ENCODE measurements at places on chromosomes 6 and 20. TPM values are rescaled to one million over a fixed set of nuclear protein-coding genes. Genes with fewer than 3 reads are reported as not detected.
A peak's percentile ranks its signal among the peaks of the same experiment; 100 is the strongest.

DNA sequence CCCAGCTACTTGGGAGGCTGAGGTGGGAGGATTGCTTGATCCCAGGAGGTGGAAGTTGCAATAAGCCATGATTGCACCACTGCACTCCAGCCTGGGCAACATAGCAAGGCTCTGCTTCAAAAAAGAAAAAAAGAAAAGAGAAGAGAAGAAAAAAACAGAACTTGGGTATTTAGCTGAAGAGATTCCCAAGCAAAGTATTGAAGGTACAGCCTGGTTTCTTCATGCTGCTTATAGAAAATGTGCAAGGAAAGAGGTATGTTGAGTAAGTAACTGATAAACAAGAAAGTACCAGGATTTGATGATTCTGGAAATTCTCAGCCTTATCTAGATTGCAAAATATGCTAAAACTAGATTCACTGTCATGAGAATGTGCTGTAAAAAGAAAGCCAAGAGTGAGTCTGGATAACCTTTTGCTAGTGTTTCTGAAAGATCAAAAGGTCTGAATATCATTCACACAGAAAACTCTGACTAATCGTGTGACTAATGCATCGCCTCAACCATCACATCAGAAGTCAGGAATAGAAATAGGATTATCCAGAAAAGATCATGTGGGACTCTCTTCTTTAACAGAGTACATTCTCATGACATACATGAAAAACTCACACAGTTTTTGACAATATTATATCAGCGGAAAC, 32.4 kb upstream of the NOP56 start:
- no peak for DNase-seq

REM1 gene
- polyA plus RNA-seq = 7.1 TPM

ESR1 gene
- polyA plus RNA-seq = not detected

- no peak for DNase-seq
Measured at GRCh38 chr6:5208057-5208456, 52.7 kb downstream of the LYRM4 start.

GRCh38 chr6:2164481-2164880, 80.9 kb downstream of the GMDS start:
- DNase-seq = no peak

- peak; percentile 93 for DNase-seq
Measured at GRCh38 chr20:37384683-37385174, 38.8 kb downstream of the SRC start.

DNA sequence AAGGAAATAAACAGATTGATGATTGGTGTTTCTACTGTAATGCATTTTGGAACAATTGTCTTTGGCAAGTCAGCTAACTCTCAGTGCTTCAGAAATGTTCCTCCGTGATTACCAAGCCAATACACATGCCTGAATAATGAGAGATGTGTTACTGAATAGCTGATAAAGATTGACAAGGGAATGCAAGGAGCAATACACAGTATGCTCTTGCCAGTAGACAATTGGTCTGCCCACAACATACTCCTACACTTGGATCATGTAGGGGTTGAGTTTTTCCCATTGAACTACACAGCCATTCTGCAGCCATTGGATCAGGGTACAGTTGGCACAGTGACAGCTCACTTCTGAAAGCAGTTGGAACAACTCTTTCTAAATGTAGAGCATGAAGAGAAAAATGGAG, 5.6 kb upstream of the GJB7 start:
- no peak for DNase-seq

GRCh38 chr20:14446446-14446845, 109.0 kb upstream of the FLRT3 start:
- DNase-seq = no peak

EPB41L2 gene
- 1.4 TPM for polyA plus RNA-seq

DNA sequence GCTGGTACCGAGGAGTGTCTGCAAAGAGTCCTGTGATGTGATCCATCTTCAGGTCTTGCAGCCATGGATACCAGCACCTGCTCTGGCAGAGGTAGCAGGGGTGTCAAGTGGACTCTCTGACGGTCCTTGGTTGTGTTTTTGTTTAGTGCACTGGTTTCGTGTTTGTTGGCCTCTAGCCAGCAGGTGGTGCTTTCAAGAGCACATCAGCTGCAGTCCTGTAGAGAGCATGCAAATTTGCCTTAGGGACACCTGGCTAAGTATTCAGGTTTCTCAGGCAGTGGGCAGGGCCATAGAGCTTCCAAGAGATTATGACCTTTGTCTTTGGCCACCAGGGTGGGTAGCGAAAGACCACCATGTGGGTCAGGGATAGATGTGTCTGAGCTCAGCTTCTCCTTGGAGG, 14.5 kb upstream of the RGS17 start:
- DNase-seq = no peak

DNA sequence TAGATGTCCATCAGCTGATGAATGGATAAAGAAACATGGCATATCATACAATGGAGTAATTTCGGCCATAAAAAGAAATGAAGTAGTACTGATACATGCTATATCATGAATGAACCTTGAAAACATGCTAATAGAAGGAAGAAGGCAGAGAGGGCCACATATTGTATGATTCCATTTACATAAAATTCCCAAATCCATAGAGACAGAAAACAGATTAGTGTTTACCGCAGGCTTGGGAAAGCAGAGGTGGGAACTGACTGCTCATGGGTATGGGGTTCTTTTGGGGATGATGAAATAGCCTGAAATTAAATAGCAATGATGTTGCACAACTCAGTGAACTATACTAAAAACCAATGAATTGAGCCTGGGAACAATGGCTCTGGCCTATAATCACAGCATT, 58.3 kb downstream of the SERAC1 start:
- DNase-seq = no peak

DNA sequence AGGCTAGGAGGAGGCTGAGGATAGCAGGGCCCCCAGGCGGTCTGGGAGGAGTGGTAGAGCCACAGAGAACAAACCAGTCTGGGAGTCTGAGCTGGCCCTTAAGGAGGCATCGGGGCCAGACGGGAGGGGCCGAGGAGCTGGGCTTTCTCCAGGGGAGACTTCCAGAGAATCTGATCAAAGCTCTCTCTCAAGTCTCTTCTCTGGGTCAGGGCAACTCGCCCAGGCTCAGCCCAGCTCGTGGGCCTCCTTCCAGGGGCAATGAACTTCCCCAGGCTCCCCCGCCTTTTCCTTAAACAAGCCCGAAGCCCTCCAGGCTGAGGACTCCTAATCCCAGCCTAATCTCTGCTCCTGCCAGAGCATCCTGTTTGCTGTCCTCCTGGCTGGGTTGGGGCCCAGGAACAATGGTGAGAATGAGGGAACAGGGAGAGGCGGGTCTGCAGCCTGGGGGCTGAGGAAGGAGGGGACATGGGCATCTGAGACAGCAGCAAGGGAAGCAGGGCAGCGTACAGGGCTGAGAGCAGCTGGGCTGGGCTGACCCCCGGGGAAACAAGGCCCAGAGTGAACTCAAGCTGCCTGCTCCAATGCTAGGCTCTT, 173.6 kb downstream of the ANKRD60 start:
- DNase-seq = no peak

DNA sequence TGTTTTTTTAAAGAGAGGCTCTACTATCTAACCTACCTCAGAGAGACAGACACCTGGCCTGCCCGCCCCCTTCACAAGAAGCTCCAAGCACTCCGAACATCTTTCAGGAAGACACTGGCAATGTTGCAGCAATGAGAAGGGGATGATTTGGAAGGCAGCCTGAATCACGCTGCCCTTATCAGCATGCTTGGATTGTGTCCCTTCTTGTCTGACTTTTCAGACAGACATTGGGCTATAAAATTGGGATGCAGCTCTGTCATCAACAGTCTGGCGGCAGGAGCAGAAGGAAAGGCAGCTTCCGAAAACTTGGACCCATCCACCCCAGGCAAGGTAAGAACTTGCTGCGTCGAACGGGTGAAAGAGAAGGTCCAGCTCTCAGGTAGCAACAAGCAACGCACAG, 56.0 kb downstream of the CDK5RAP1 start:
- no peak for DNase-seq

CTAGE9 gene
- not detected for polyA plus RNA-seq

DNA sequence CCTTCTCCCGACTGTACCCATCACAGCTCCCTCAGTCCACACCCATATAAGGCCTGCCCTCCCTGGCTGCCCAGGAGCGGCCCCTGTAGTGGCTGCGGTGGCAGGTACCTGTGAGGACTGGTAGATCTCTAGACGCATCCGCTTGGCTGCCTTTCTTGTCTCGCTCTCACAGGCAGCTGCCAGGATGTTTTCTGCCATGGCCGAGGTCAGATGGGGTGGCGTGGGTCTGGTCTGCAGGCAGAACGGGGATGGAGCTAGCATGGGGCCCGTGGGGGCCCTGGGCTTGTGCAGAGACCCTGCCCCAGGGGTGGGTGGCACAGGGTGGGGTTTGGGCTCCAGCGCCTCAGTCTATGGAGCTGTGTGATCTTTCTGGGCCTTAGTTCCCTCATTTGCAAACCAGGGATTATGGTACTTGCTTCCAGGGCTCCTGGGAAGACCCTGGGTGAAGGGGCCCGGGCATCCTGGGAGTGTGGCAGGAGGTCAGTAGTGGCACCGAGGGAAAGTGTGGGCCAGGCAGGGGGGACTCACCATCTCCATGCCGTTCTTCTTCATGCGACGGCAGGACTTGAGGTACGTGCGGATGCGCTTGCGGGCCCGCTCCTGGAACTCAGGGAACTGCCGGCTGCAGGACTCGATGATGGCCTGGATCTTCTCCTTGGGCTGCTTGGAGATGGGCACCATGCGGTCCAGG, 94.8 kb downstream of the ASXL1 start:
- no peak for DNase-seq

DNA sequence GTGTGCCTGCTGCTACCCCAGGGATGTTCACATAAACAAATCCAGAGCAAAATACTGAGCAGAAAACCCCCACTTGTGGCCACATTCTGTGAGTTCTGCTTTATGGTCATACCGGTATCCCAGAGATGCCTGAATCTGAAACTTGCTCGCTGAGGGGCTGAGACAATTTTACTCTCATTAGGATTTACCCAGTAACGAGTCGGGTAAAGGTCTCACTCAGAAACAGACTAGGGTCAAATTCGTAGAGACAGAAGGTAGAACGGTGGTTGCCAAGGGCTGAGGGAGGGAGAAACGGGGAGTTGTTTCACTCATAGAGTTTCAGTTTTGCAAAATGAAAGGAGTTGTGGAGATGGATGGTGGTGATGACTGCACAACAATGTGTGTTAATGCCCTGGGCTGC, 45.4 kb upstream of the NKX2-2 start:
- DNase-seq = no peak

- no peak for DNase-seq
Measured at GRCh38 chr20:5662769-5663168, 87.4 kb upstream of the SHLD1 start.

GRCh38 chr6:54613596-54613995, 233.0 kb upstream of the FAM83B start:
- DNase-seq = no peak

- DNase-seq = no peak
Measured at GRCh38 chr6:139473731-139474130, 99.3 kb upstream of the CITED2 start.

GRCh38 chr6:133916650-133917151, 27.8 kb downstream of the TCF21 start:
- peak; percentile 60 for DNase-seq

C4B gene
- 10.9 TPM for polyA plus RNA-seq

DNA sequence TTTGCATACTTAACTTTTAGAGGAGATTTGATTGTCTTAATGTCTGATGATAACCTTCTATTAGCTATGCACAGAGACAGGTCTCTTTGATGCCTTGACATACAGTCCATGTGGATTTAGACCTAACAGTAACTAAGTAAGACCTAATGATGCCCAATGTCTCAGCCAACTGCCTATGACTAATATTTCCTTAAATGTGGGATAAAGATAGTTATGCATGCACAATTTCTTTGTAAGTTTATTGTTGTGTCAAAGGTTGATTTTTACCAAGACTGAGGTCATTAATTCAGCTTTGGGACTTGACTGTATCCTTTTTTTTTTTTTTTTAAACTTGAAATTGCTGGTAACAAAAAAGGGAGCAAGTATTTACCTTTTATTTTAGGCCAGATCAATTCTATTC, 450.0 kb downstream of the HAO1 start:
- no peak for DNase-seq

DNA sequence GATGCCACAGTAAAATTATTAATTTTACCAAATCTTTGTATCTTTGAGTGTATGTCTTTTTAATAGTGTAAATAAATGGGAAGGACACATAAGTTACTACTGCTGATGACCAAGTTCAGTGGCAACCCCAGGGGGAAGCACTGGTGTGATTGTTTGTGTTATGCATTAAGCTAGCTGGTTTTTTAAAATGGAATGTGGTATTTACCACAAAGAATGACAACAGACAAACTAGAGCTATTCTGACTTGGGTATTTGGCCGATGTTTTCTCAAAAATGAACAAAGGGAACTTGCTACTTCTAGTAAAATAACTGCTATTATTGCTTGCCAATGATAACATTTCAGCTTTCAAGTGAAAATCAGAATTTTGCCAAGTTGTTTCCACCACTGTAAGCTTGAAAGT, 2.9 kb downstream of the FNDC1 start:
- no peak for DNase-seq

DNA sequence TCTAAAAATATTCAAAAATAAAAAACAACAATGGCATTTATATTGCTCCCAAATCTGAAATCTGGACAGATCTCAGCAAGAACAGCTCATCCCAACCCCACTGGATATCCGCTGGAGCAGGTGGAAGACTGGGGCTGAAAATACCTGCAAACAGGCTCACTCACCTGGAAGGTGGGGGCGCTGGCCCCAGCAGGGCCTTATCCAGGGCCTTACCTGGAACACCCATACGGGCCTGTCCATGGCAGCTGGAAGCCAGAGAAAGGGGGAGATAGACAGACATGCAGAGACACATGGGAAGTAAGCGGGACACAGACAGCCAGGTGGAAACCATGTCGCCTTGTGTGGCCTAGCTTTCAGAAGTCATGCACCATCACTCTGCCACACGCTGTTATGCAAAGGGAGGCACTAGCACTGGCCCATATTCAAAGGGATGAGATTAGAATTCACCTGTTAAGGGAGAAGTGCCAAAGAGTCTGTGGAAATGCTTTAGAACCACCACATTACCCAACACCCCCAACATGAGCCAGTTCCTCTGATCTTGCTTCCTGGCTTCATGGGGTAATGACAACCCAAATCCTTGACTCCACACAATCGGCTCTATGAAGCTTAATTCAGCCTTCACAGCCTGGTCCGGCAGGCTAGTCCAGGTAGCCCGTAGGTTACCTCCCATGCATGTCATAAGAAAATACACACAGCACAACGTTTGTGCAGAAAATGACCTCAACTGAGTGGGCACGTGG, 99.0 kb upstream of the CDYL start:
- no peak for DNase-seq

Data from SK-N-SH (cell line).